ENCODE measurements at places on chromosomes 16 and 17.

DNA sequence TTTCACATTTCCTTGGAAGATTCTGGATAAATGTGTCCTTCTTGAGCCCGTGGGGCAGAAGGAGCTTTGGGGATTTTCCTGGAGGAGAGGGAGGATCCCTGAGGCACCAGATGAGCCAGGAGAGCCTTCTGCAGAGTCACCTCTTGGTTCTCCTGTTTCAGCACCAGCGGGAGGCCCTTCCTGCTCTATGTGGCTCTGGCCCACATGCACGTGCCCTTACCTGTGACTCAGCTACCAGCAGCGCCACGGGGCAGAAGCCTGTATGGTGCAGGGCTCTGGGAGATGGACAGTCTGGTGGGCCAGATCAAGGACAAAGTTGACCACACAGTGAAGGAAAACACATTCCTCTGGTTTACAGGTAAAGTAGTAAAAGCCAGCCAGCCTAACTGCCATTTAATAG lies 77.1 kb downstream of the ARSG start:
- no peak for DNase-seq

DNA sequence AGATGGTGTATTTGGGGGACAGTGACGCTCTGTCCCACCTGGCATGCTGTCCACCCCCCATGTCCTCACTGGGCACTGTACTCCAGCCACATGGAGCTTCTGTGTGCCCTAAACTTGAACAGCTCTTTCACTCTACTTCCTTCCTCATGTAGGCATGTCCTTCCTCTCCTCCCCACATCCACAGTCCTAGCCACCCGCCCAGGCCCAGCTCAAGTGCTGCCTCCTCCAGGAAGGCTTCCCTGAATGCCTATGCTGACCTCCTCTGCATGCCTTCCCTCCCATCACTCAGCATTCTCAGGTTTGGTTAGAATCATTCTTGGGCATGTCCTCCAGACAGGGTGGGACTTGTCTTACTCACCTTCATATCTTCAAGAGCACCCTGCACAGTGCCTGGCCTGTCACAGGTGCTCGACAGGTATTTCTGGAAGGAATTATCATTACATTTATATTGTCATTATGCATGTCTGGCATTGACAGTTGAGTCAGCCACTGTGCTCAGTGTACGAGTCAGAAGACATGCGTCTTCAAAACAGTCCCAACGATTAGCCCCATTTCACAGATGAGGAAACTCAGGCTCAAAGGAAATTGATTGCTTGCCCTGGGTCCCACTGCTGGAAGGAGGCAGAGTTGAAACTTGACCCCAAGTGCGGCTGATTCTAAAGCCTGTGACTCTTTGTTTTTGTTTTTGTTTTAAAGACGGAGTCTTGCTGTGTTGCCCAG lies 42.1 kb upstream of the TOB1 start:
- DNase-seq = no peak

DNA sequence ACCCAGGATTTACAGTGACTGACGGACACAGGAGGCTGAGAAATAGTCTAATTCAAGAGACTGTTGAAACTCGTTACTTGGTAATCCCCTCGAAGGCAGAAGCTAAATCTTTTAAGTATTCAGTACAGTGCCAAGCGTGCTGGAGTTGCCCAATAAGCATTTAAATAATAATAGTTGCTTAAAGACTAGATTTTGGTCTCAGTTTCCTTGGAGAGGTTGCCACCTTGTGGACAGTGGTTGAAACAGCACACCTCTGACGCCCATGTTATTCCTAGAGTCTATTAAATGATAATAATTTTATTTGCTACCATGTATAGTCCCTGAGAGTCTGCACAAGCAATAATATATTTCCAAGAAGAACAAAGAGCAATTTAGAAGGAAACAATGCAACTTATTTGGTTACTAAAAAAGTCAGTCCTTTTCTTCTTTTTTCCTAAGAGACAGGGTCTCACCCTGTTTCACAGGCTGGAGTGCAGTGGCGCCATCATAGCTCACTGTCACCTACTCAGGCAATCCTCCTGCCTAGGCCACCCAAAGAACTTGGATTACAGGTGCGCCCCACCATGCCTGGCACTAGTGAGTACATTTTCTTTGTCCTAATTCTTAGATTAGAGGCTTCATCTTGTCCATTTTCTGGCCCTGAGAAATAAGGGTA lies 138.0 kb upstream of the NUDT7 start:
- peak; percentile 35 for DNase-seq

GRCh38 chr17:39611401-39612112 lies 3.8 kb upstream of the NEUROD2 start:
- DNase-seq = no peak

GRCh38 chr16:63442246-63442645 lies 1406.0 kb upstream of the CDH8 start:
- no peak for DNase-seq

DNA sequence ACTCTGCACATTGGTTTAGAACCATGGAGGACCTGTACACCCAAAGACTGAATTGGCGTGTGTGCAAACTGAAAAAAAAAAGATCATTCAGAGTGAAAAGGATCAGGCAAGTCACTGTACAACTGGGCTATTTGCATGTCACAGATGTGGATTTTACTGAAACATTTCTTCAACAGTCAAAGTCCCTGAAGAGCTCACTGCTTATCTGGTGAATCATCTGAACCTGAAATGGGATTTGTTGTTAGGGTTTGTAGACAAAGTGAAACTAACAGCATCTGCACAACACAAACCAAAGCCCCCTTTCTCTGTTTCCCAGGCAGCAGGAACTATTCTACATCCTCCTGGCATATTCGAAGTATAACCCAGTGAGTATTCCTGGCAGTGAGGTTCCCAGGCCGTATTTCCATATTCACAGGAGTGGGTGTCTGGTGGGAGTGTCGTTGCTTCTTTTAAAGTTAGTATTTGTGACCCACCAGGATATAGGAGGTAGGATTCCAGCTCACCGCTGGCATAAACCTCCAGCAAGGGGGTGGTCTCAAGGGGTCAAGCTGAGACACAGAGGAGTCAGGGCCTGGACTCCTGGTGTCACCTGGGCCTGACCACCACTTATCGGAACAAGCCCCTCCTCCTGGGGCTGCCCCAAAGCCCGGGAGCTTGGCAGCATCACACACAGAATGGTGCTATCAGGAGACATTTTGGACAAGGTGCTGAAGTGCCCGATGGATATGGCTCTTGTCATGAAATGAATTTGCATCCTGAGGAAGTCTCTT lies 80.9 kb downstream of the GOSR1 start:
- DNase-seq = no peak

DNA sequence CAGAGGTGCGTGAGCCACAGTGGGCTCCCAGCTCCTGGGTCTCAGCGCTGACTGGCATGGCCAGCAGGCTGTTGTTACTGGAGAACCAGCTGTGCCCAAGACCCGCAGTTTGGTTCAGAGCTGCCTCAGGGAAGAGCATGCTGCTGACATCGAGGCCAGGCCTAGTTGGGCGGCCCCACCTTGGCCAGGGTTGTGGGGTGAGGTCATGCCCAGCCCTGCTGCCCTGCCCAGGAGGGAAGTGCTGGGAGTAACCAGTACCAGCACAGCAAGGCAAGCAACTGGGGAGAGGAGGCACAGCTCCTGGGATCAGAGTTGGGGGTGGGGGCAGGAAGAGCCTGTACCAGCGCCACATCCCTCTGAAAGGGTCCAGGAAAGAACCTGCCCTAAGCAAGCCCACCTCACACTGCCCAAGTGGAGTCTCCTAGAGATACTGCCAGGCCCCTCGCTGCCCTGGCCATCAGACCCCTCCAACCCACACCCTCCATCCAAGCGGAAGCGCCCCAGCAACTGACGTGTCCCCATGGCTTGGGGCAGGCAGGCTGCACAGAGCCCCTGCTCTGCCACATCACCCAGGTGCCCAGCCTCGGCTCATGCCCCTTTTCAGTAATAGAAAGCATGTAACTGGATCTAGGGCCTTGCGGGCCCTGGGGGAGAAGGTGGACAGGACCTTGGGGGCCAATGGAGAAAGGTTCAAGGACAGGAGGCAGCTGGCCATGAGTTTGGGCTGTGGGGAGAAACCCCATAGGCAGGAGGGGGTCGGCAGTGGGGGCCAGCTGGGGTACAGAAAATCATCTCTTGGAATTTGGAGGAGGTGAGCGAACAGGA lies 990 bp downstream of the DOK4 start:
- no peak for DNase-seq

- no peak for DNase-seq
These were observed 26.6 kb downstream of the STH start for GRCh38 chr17:46025510-46026165.

- no peak for DNase-seq
These were observed 41.9 kb upstream of the MEOX1 start for GRCh38 chr17:43703630-43704029.

DNA sequence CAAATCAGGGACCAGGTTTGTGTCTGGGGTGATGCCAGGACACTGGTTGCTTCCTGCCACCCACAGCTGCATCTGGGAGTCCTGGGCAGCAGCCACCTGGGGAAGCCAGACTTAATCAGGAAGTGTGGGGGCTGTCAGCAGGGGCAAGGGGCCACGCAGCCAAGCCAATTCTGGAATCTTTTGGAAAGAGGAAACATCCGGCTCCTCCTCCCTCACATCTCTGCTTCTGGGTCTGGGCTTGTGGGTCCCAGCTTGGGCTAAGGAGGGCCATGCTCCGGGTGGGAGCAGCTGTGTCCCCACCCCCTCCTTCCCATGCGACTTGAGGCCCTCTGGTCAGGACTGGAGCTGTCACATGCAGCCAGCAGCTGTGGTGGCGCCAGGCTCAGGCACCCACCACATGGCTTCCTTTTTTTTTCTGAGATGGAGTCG lies 37.0 kb upstream of the CCDC182 start:
- no peak for DNase-seq

DNA sequence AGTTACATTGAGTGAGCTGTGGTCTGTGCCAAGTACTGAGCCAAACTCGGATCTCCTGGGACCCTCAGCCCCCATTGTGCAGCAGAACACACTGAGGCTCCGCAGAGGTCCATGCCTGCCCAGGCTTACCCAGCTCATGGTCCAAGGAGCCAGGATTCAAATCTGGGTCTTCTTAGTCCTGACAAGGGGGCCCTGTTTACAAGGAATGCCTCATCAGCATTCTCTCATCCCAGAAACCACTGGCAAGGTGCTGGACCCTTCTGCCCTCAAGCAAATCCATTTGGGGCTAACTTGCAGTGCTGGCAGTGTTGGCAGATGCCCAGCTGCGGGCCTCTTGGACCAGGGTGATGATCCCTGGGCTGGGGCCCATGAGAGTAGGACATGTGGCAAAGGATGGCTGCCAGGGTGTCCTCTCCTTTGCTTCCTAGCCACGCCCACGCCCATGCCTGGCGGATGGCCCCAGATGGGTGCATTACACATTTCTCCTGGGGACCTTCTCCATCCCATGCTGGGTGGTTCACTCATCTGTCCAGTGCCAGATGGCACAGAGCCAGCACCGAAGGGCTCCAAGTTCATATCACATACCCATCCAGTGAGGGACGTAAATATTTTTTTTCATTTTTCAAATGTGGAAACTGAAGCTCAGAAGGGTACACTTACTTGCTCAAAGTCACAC lies 117.7 kb downstream of the CMIP start:
- DNase-seq = no peak

GRCh38 chr16:59634004-59634579 lies 900.0 kb upstream of the GOT2 start:
- no peak for DNase-seq

GRCh38 chr16:35325936-35326335 lies 1866.5 kb downstream of the TP53TG3F start:
- DNase-seq = no peak

- DNase-seq = no peak
These were observed 97.1 kb upstream of the GNAO1 start for GRCh38 chr16:56094231-56094630.

DNA sequence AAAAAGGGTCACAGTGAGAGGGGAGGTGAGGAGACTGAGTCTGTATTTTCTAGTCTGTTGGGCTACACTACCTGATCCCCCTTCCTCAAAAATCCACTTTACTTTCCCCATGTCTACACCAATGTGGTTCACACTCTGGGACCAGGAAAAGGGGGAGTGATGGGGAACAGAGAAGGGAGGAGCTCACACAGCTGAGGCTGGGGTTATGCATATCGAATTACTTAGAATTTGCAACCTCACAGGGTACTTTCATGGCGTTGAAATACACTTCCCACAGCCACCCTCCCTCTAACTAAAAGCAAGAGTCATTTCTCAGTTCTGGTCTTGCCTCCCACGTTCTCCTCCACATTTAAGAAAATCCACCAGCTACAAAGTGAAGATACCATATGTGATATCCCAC lies 14.1 kb downstream of the MAPT start:
- DNase-seq = no peak

GRCh38 chr16:75486676-75487313 lies 8.4 kb downstream of the CHST6 start:
- DNase-seq = no peak

DNA sequence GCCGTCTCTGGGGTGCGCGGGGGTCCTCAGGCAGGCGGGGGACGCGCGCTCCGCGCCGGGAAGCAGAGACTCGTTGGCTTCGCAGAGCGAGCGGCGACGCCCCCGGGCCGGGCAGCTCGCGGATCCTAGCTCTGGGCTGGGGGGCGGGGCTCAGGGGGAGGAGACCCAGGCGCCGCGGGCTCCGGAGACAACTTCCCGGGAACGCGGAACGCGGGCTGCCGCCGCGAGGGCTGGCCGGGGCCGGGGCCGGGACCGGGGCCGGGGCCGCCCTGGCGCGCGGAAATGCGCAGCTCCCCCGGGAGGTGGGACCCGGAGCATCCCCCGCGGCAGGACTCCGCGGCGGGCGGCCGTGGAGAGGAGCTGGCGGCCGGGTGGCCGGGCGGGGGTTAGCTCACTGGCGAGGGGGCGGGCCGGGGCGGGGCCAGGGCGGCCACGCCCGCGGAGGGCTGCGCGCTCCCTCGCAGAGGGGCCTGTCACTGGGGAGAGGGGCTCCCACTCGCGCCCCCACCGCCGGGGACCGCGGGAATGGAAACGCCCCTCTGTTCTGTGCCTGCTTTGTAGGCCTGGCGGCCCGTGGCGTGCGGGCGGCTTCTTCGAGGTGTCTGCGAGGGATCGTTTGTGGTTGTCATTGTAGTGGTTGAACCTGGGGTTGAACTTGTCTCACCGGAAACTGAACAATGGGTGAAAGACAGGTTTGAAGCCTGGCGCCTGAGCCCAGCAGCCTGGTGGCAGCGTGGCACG lies at the start of gene GAS7:
TSS of gene GAS7 (minus strand) at position 98 of the 741 bp plus-strand sequence.
- no peak for DNase-seq

- DNase-seq = no peak
These were observed 272.7 kb downstream of the PARN start for GRCh38 chr16:14357328-14357727.

DNA sequence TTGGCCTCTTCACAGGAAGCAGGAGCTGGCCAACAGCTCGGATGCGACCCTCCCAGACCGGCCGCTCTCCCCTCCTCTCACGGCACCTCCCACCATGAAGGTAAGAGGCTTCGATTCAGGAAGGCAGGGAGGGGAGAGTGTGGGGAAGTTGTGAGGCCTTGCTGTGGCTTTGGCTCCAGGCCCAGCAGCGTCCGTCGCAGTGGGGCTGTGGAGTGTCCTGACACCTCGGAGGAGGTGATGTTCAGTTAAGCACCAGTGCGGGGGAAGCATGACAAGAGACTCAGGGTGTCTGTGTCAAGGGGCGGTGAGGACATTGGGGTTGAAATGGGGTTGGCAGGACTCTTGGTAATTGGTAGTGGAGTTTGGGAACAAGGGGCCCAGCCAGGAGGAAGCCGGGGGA lies 109.0 kb downstream of the RAP1GAP2 start:
- no peak for DNase-seq

GRCh38 chr17:28468781-28469180 lies 4.7 kb upstream of the SLC13A2 start:
- DNase-seq = no peak

Data from stimulated activated CD4-positive, alpha-beta T cell treated with anti-CD3 and anti-CD28 coated beads, Interleukin-1b, Interleukin-23, amount 100 ng/mL, for 48 hours (primary cell).